ENCODE measurements at places on chromosomes 12 and 14. TPM values are rescaled to one million over a fixed set of nuclear protein-coding genes. Genes with fewer than 3 reads are reported as not detected.

The SLC8A3 gene
- total RNA-seq = 14.1 TPM

The LPCAT3 gene
- 35.3 TPM for total RNA-seq

The CCDC177 gene
- not detected for total RNA-seq

The FAM181A gene
- not detected for total RNA-seq

The SERPINA5 gene
- total RNA-seq = 63.2 TPM

The ARHGAP5 gene
- total RNA-seq = 76.9 TPM

The KIF26A gene
- total RNA-seq = 3.3 TPM

The MYH7 gene
- total RNA-seq = 5,274 TPM

The CD163L1 gene
- 0.17 TPM for total RNA-seq

The WIF1 gene
- not detected for total RNA-seq

The CNTN1 gene
- total RNA-seq = 0.17 TPM

The P2RX2 gene
- not detected for total RNA-seq

The PRB2 gene
- not detected for total RNA-seq

The AQP2 gene
- total RNA-seq = not detected

DNA sequence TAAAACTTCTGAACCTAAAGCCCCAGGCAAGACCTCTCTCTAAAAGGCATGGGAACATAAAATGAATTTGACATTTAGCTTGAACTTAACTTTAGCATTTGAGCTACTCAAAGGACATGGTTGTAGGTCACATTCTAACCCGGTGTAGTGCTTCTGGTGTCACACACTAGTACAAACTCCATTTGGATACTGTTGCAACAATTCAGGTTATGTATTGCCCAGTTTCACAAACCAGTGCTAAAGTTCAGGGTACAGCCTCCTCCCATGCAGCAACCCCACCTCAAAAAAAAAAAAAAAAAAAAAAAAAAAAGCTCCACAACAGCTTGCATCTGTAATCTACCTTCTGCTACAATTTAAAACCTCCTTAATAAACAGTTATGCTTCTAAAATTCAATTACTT is 7.8 kb downstream of the PPTC7 start:
- no peak for DNase-seq

DNA sequence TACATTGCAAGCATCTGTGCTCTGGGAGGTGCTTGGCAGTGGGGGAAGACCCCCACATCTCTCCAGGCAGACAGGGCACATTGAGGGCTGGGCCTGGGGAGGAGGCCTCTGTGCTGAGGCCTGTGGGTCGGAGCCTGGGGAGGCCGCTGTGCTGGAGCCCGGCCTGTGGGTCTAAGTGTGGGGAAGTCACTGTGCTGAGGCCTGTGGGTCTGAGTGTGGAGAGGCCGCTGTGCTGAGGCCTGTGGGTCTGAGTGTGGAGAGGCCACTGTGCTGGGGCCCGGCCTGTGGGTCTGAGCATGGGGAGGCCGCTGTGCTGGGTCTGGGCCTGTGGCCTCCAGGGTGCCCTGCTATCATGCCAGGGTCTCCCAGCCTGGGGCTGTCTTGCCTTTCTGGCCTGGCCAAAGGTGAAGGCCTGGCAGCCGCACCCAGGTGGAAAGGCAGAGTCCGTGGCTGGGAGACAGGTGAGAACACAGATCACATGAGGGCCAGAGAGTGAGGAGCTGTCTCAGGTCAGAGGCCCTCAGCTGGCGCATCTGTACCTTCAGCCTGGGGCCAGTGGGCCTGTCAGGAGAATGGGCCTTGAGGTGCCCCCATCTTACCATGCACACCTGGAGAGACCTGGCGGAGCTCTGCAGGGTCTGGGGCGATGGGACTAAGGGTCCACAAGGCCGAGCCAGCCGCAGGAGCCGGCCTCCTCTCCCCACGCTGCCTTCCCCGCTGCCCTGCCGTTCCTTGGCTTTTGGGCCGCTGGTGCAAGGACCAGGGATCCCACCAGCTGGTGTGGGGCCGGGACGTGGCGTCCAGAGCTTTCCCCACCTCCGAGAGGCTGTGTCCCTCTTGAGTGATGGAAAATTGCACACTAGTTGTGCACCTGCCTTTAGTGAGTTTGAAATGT is 18.6 kb upstream of the CRIP2 start:
- no peak for DNase-seq

DNA sequence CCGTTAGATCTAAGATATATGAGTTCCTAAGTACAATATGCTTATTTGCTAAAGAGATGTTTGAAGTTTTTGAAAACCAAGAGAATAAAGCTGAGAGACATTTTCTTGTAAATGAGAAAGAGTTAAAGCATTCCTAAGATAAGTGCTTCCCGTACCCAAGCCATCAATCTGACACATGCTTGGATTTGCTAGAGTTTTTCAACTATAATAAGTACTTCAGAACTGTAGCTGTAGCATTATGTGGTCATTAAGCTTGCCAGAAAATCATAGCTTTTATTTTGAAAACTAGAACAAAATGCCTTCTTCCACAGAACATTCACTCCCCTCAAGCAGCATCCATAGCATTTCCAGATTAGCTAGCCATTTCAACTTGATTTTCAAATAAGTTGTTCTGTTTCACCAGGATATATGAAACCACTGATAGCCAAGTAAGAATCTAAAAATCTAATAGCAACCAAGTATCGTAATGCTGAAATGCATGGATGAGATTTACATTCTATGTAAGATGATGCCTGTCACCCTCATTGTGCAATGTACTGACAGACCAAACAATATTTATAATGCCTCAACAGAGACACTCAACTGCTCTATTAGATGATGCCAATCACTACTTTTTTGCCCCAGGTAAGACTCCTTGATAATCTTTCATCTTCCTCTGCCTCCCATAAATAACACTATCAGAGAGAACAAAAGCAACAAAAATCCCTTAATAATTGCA is 8.0 kb downstream of the SNW1 start:
- DNase-seq = no peak

DNA sequence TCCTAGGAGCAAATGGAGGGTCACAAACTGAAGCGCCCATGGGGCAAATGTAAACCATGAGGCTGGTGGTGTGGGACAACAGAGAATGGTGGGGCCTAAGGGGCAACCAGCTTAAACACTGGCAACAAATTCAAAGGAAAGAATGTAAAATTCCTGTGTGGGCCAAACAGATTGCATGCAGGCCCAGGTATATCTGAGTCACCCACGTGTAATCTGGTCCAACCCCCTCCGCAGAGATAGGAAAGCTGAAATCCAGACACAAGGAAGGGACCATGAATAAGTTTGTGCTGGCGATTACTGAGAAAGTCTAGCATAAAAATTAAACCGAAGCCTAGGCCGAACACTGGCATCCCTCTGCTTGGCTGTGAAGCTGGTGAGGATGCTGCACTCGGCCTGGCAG is 71.6 kb downstream of the ITPK1 start:
- DNase-seq = no peak

- DNase-seq = no peak
Measured at GRCh38 chr14:22558221-22558913, 30.7 kb downstream of the DAD1 start.

GRCh38 chr12:62862259-62862881 is 72.6 kb downstream of the PPM1H start:
- DNase-seq = no peak

DNA sequence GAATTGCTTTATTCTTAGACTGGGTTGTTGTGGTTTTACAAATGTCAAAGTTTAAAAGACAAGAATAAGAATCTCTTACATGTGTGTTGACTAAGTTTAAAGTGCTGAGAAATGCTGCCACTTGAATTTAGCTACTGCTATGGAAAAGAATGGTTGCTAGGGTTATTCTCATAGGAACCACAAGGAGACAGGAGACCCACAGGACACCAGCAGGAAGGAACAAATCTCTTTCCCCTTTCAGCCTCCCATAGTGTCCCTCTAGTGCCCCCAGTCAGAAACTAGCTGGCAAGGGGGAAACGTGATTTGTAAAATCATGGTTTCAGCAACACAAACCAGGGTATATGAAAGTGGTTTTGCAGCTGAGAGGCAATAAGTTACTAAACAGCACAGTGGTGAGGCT is 102.7 kb downstream of the ST8SIA1 start:
- DNase-seq = no peak

- DNase-seq = no peak
Measured at GRCh38 chr14:99821519-99822508, 28.6 kb downstream of the EML1 start.

DNA sequence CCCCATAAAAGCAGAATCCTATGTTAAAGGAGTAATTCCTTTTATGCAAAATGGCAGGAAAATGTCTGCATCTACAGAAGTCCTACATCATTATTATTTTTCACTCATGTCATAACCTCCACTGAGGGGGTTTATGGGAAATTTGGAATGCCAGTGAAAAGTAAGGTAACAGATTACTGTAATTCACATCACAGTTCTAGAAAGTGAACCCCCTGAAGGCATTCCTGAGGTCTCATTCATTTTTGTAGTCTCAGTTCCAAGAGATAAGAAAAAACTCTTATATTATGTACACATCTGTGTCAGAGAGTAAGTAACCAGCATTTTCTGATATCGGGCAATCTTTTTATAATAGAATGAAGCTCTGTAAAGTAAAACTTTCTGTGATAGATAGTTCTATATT is 28.8 kb upstream of the BCAT1 start:
- DNase-seq = no peak

GRCh38 chr12:53677800-53678148 is 1.9 kb upstream of the ATP5MC2 start:
- no peak for DNase-seq

GRCh38 chr14:26808407-26808806 is 210.6 kb upstream of the NOVA1 start:
- DNase-seq = no peak

DNA sequence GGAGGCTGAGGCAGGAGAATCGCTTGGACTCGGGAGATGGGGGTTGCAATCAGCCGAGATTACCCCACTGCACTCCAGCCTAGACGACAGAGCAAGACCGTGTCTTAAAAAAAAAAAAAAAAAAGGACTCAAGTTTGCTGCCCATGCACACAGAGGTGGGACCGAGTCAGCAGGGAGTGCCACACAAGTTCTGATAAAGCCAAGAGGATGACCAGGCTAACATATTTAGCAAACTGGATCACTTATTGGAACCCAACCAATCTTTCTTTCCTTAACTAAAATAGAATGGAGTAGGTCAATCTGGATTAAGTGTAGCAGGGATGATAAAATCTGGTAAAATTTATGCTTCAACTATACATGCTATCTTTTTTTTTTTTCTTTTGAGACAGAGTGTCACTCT is 190.4 kb upstream of the FOXN3 start:
- no peak for DNase-seq

- DNase-seq = no peak
Measured at GRCh38 chr12:104985206-104985605, 910 bp upstream of the NOPCHAP1 start.

DNA sequence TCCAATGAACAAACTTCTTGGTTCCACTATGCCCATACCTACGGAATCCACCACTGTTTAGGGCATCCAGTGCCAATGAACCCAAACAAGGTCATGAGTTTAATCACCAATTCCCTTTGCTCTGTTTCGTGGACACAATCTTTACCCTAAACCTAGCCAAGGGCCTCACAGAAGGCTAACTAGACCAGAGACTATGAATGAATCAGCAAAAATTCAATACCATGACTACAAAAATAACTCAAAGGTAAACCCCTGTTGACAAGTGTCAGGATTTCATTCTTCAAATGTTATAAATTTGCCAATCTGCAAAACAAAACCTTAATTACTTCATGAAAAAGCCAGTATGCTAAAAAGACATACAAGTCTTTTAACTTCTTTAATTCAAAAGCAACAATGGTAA is 96.7 kb downstream of the CEP128 start:
- no peak for DNase-seq

DNA sequence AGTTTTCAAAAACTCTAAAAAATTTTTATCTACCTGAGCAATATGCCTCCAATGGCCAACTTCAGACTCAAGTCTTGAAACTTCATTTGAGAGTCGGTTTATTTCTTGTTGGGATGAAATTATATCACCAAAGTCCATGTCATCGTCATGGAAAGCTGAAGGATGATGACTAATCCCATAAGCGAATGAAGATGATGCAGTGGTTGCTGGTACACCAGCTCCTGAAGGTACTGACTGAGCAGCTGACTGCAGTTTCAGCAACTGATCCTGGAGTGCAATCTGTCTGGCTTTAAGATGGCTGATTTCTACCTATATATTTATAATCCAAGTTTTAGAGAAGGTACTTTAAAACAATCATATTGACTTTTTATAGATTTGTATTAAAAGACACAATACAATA is 18.3 kb downstream of the TRIP11 start:
- no peak for DNase-seq

GRCh38 chr12:68665016-68665569 is 21.7 kb upstream of the NUP107 start:
- DNase-seq = no peak

- DNase-seq = no peak
Measured at GRCh38 chr14:98578204-98578603, 693.8 kb downstream of the BCL11B start.

DNA sequence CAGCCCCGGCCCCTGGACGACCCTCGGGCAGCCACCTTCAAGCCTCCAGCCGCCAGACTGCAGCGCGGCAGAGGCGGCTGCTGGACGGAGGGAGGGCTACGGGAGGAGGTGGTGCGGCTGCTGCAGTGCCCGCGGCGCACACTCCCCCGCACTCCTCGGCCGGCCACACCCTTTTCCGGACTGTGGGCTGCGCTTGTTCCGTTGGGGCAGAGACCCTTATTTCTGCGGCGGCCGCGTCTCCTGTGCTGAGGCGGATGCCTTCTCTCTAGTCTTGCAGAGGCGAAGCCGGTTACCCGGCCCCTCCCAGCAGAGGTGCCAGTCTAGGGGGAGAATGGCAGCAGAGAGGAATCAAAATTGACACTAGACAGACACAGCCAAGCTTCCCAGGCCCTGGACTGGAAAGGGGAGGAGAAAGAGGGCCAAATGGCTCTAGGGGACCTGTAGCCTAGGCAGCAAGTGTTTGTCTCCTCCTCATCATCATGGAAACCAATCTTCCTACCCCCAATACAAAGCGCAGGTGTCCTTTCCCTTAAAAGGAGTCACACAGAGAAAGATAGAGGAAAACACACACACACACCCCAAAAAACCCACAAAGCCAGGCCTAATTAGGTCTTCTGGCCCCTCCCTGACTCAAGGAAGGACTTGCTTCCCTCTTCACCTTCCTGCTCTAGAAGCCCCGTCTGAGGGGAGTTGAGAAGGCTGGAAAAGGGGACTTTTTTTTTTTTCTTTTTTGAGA is 1.3 kb downstream of the ESYT1 start:
- DNase-seq = peak; percentile 28

DNA sequence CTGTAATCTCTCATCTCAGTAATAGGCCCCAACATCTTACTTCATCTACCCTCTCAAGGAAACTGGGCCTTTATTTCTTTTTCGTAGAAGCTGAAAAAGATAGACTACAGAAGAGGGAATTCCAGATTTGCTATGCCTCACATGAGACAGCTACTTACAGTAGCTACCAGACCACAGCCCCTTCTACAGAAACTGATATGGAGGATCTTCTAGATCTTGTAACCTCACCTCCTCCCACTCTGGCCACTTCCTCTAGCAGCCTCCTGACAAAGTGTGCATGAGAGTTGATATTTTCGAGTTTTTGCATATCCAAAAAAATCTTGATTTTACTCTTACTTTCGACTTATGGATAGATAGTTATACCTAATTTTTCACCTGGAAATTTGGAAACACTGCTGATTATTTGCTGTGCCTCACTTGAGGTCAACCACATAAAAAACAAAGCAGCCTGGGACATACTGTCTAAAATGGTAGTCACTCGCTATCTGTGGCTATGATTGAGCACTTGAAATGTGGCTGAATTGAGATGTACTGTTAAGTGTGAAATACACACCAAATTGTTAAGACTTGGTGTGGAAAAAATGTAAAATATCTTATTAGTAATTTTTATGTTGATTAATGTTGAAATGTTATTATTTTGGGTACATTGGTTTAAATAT is 86.3 kb upstream of the NID2 start:
- DNase-seq = no peak

GRCh38 chr12:63151623-63152320 is 771 bp upstream of the AVPR1A start:
- DNase-seq = no peak

- DNase-seq = no peak
Measured at GRCh38 chr12:104516821-104517220, 60.1 kb downstream of the CHST11 start.

Data from gastrocnemius medialis (tissue), 4 donors.